CD4-positive, alpha-beta T cell treated with Interleukin-6 at 100 ng/mL for 8 hours (primary cell): ENCODE measurements at places on chromosomes 7 and 10.

- DNase-seq, result no peak
Observed at GRCh38 chr7:40582539-40582938, 447.7 kb downstream of the SUGCT start.

DNA sequence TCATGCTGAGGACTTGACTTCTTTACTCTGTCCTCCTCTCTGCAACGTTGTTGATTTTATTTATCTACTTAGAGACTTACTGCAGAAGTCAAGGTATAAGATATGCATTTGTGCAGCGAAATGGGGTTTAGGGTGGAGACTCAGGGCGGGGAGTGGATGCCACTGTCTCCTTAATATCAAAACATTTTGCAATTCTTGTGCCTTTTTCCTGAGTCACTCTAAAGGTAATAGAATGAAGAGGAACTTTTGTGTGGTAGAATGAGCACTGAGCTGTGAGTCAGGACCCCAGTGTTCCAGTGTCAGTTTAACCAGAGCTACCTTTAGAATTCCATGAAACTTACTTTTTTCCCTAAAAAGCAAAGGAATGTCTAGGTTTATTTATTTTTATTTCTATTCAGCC, 78.2 kb downstream of the VTI1A start:
- no peak for DNase-seq

DNA sequence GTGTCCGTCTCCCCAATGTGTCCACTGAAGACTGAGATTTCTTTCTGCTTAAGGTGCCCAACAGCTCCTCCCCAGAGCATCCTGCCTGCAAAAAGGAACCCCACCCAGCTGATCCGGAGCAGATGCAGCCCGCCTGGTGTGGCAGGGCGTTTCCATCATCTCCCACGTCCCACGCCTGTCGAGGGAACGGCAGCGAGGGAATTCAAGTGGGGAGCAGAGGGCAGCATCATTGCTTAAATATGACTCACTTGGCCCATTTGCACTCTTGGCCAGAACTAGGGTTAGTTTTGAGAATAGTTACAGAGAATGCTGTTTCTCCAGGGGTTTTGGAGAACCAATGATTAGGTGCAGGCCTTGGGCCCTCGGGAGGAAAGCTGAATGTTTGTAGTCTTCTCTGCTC, 20.8 kb downstream of the VWA2 start:
- DNase-seq, result no peak

DNA sequence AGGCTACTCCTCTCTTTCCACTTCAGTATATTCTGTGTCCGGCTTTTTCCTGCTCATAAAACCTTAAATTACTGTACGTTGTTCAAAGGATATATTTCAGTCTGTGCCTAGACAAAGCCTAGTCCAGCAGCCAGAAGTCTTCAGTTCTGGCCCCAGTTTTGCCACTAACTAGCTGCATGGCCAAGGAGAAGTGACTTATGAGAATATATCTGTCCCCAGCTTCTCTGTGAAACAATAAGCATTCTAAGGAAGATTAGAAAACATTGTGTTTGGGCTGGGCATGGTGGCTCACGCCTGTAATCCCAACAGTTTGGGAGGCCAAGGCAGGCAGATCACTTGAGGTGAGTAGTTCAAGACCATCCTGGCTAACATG, 105.0 kb upstream of the HDAC9 start:
- DNase-seq, result no peak

DNA sequence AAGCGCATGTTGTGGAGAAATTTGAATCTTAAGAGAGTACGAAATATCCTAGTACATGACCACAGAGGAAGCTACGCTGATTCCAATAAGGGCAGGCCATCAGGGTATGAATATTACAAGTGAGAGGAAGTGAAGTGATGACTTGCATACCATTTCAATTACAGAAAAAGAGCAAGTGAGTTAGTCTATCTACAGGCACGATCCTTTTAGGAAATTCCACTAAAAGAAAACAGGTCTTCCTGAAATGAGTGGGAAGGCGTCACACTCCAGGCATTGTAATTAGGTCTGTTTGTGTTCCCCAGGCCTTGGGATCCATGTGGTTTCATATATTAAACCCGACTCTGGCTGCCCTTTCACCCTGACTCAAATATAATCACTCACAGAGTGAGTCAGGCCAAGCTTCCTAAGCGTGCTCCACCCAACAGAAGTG, 152.5 kb downstream of the SEMA3A start:
- DNase-seq, result no peak

DNA sequence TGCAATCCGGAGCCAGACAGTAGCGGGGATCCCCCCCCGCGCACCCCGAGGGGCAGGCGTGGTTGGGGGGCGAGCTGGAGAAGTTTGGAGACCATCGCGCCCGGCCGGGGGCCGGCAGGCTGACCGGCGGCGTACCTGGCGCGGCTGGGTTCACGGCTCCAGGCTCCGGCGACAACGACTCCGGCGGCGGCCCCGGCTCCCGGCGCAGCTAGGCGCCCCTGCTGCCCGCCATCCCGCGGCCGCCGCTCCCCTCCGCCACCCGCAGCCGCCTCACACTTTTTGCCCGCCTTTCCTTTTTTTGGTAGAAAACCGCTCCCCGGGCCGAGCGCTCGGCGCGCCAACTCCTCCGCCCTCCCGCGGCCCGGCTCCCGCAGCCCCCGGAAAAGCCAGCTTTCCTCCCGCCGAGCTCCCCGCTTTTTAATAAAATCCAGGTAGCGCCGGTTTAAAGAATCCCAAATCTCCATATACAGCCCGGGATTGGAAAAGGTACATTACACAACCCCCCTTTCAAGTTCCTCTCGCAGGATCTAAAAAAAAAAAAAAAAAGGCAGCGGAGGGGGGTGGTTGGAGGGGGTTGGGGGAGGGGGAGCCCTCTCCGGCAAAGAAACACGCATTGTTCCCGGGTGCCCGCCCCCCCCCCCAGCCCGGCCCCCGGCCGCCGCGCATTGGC, at the start of gene TNRC18:
Gene TNRC18, minus strand, starts transcription at position 529 of the 670 bp plus-strand sequence. CDS start 2,588 bp downstream, outside the sequence.
- DNase-seq, result no peak

GRCh38 chr10:92263396-92263795, 27.5 kb downstream of the CPEB3 start:
- DNase-seq, result no peak

DNA sequence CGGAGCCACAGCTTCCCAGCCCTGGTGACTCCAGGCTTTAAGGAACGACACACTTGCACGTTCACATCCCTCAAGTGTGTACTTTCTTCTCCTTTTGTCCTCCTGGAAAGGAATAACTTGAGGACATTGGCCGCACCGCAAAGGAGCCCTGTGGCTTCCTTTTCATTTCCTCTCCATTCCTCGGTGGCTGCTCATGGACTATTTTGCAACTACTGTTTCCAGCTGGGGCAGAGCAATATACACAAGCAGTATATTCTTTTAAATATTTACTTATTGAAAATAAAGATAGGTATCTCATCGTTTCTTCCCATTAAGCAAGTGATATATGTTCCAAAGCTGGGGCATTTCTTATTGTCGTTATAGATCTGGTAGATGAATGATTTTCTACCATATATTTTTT, 97.2 kb upstream of the LYZL1 start:
- DNase-seq, result no peak

DNA sequence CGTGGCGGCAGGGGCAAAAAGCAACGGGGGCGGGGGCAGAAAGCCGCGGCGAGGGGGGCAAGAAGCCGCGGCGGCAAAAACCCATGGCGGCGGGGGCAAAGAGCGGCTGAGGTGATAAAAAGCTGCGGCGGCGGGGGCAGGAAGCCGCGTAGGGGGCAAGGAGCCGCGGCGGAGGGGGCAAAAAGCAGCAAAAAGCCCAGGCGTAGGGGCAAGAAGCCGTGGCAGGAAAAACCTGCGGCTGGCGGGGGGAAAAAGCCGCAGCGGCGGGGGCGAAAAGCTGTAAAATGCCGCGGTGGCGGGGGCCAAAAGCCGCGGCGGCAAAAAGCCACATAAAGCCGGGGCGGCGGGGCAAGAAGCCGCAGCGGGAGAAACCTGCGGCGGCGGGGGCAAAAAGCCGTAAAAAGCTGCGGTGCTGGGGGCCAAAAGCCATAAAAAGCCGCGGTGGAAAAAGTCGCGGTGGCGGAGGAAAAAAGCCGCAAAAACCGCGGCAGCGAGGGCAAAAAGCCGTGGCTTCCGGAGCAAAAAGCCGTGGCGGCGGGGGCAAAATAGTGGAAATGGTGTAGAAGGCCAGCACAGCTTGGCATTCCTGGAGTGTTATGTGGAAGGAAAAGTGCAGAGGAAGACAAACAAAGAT, 487.8 kb downstream of the ZNF33B start:
- DNase-seq, result no peak

DNA sequence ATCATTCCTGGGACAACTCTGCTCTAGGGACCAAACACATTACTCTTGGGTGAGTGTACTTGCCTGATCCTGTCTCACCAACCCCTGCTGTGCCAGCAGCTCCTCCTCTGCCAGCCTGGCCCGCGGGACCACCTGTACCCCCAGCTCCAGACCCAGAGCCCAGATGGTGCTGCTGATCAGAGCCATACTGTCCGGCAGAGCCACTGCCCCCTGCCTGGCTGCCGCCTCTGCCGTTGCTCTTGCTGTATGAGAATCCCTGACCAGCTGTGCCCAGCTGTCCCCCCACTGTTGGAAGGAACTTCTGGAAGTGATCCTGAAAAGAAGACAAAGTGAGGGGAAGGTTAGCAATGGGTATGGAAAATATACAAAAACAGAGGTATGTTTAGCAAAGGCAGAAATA, 6.9 kb downstream of the MYOZ1 start:
- no peak for DNase-seq

- DNase-seq, result peak; percentile 50
Observed at GRCh38 chr10:103504181-103504783, 10.8 kb downstream of the NEURL1 start.

- DNase-seq, result no peak
Observed at GRCh38 chr7:130344271-130344866, at the start of gene CPA5. TSS of gene CPA5 (plus strand) at chr7:130344816. CDS start at chr7:130346486, 1,670 bp downstream.

- DNase-seq, result no peak
Observed at GRCh38 chr10:132492323-132493025, 45.1 kb upstream of the INPP5A start.

DNA sequence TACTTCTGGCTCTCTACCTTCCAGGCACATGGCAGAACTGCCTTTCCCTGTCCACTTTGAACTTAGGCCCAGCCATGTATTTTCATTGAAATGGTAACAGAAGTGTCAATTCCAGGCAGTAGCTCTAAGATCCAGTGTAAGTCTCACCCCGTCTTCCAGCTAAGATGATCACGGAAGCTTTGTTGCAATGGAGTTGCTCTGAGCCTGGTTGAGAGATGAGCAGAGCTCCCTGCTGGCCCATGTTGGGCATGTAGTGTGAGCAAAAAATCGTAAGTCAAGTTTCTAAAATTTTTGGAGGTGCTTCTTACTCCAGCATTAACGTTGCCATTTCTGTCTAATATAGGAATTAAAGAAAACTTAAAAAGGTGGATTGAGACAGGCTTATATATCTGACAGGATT, 274.4 kb downstream of the IPMK start:
- DNase-seq, result no peak

- DNase-seq, result no peak
Observed at GRCh38 chr7:71633551-71634008, 501.6 kb downstream of the GALNT17 start.

- no peak for DNase-seq
Observed at GRCh38 chr7:139987691-139988516, 74.8 kb downstream of the PARP12 start.

GRCh38 chr10:93147281-93147680, 73.6 kb downstream of the CYP26A1 start:
- no peak for DNase-seq

DNA sequence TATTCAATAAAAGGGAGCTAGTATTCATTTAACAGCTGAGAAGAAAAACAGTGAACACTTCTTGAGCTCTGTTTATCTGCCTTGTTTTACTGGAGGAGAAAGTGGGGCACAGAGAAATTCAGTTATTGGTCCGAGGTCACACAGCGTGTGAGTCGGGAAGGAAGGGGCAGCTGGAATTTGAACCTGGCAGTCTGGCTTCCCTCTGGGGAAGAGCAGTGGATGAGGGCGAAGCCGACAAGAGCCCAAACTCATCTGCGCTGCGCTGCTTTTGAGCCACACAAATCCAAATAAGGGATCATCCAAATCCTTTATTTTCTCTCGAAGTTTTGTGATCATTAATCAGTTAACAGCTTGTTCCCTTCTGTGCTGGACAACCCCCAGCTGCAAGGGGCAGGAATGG, 23.7 kb upstream of the PFKFB3 start:
- no peak for DNase-seq

- no peak for DNase-seq
Observed at GRCh38 chr10:17989908-17990767, 38.4 kb downstream of the SLC39A12 start.

DNA sequence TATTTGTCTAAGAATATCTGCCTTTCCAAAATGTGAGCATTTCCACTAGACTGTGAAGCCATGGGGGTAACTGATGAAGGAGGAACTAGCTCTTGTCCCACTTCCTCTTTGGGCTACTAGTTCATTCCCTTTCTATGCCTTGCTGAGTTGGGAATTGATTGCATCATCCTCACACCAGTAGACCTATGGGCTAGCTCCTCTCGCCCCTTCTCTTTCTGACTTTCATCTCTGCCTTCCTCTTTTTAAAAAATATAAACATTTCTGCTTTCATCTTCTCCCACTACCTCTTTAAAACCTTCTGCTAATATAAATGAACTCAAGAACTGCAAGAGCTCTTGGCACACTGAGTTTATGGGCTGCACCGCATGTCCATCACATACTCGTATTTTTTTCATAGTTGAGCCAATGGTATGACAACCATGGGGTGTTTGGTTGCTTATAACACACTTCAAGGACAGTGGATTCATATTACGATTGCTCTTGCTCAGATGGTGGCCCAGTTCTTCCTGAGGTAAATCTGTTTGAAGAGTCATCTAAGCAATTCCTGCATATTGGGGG, 182.0 kb downstream of the REEP3 start:
- DNase-seq, result no peak

DNA sequence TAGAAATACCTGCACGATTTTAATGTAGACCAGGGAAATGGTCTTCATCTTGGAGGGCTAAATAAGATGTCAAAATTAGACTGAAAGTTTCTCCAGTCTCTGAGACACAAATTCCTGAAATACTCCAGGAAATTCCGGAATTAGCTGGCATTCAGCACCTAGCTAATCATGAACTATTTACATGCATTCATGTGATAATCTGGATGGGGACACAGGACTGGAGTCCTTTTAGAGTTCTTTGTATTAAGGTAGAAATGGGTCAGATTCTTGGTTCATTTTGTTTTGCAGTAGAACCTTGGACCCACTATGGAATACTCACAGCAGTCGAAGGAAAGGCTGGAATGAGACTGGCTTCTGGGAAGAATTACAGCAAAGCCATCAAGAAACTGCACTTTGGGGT, 65.3 kb upstream of the MDFIC start:
- DNase-seq, result no peak

- no peak for DNase-seq
Observed at GRCh38 chr7:66576646-66577045, 52.0 kb upstream of the KCTD7 start.

GRCh38 chr10:7988989-7989388, 65.5 kb upstream of the GATA3 start:
- DNase-seq, result no peak

GRCh38 chr10:70052462-70053217, at the start of gene MACROH2A2:
TSS of gene MACROH2A2 (plus strand) at chr10:70052846. CDS start at chr10:70075659, 22,813 bp downstream.
- no peak for DNase-seq

DNA sequence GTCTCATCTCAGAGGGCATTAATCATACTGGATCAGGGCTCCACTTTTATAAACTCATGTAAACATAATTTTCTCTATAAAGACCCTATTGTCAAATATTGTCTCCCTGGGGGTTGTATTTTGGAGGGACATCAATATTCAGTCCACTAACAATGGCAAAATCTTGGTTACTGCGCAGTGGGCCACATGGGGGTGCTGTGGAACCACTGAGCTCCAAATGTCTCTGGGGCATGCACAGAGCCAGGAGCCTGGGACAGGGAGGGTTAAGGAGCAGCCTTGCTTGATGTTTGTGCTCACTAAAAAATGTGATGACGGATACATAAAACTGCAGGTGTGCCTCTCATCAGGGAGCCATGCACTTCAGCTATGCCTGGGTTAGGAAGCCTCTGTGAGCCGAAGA, 62.1 kb upstream of the PRSS58 start:
- DNase-seq, result peak; percentile 51
